CD4-positive, alpha-beta T cell treated with Interleukin-6 at 100 ng/mL for 8 hours (primary cell): ENCODE measurements at places on chromosomes 12 and 14.

DNA sequence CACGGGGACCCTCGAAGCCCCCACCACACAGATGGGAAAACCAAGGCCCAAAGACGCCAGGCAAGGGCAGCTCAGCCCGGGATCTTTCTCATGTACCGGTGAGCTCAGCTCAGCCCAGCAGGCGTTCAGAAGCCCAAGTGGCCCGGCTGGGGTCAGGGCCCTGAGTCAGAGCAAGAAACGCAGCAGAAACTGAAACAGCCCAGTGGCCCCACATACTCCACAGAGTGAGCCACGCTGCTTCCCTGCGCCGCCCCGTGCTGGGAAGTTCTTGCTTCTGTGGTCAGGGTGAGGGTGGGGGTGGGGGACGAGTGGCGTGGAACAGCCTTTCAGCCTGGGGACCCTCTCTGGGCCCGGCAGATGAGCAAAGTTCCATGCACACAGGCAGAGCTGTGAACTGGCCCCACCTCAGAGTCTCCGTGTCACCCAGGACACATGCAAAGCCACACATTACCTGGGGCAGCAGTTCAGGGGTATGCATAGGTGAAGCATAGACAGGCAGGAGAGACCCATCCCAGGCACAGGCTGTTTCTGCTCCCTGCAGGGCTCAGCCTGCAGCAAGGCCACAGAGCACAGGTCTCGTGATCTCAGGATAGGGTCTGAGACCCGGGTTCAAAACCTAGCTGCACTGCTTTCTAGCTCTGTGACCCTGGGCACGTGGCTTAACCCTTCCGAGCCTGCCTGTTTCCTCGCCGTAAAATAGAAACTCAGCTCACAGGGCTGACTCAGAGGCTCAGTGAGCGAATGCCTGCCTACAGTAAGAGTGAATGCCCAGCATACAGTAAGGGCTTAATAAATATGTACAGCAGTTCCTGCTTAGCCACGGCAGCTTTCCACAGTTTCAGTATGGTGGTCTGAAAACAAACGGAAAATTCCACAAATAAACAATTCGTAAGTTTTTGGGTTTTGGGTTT lies 21.6 kb downstream of the NCOR2 start:
- peak; percentile 15 for DNase-seq

DNA sequence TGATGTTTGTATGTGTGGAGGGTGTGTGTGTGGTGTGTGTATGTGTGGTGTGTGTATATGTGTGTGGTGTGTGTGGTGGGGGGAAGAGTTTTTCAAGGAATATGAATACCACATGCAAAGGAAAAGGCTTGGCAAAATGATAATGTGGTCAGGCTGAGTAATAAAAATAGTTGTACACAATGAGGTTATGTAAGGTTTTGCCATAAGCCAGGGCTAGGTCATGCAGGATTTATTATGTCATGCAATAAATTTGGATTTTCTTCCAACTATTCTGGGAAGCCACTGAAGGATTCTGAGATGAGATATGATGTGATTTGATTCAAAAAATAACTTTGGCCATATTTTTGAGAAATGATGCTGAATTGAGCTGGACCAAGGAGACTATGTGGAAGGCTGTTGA lies 1191.6 kb upstream of the SEL1L start:
- no peak for DNase-seq

- DNase-seq, result no peak
These were observed 16.2 kb downstream of the KRT80 start for GRCh38 chr12:52175371-52176350.

DNA sequence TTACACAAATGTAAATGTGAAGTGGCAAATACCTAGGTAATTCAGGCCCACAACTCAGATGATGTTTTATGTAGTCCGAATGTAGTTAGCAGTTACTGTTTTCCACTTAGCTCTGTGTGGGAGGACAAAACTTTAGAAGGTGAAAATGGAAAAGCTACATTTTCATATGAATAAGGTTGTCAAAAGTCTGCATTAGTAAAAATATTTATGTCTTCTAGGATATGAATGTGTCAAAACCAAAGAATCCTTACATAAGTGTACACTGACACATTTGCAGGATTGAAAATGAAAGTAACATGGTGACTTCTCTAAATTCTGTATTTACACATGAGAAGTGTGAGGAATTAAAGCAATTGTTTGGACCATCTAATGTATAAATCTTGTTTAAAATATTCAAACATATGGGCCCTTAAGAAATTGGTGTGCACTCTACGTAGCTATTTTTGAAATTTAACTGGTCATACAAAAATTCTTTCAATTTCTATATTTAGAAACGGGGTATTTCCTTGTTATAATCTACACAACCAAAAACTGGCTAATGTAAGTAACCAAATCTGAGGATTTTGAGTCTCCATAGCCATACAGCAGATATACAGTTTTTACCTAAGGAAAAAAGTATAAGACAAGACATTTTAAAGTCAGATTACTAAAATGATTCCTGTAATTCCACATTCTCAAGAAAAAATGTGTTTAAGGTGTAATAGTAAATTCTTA lies 5.4 kb downstream of the CDKN1B start:
- DNase-seq, result no peak

DNA sequence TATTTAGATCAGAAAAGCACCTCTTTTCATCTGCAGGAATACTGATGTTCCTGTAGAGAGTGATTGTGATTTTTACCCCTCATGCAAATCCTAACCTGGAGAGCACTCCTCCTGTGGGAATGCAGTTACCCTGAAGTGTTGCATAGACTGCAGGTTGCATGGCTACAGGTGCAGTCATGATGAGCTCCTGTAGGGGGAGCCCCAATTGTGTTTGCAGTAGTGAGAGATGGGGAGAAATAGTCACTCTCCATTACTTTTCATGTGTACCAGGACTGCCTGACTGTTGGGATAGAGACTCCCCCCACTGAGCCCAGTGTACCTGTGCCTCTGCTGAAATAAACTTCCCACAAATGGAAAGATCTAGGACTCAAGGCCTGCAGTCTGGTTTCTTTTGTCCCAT lies 1086.5 kb downstream of the SLC6A15 start:
- DNase-seq, result no peak

- DNase-seq, result no peak
These were observed 180.2 kb downstream of the EPS8 start for GRCh38 chr12:15608941-15609340.

DNA sequence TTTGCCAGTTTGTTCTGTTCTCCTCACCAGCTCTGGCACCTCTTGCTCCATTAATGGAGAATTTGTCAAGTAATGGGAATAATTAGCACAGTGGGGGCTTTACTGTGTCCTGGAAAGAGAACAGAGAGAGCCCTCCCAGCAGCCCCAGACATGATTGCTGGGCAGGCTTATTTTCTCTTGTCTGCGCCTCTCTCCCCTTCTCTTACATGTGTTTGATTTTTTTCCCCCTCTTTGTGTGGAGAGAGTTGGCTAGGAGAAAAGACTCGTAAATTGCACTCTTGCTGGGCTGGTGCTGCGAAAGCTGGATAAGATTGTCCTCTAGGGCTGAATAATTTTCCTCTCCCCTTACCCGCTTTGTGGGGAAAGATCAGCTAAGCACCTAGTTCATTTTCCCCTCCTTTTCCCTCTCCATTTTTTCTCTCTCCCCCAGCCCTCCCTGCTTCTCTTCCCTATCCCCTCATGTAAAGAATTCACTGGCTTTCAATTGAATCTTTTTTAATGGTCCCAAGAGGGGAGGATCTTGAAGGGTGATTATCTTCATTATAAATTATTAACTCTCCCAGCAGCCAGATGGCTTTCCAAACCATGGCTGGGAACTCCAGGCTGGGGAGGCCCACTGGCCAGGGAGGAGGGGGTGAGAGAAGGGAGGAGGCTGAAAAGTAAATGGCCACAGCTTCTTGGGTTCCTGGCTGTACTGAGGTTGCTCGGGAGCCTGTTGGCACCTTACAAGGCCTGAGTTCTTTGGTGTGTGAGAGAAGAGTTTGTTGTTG lies 62.2 kb downstream of the NRXN3 start:
- DNase-seq, result no peak
